ENCODE measurements at places on chromosomes 12 and 14. TPM values are rescaled to one million over a fixed set of nuclear protein-coding genes. Genes with fewer than 3 reads are reported as not detected.

CCDC177 gene
- not detected for total RNA-seq

DNA sequence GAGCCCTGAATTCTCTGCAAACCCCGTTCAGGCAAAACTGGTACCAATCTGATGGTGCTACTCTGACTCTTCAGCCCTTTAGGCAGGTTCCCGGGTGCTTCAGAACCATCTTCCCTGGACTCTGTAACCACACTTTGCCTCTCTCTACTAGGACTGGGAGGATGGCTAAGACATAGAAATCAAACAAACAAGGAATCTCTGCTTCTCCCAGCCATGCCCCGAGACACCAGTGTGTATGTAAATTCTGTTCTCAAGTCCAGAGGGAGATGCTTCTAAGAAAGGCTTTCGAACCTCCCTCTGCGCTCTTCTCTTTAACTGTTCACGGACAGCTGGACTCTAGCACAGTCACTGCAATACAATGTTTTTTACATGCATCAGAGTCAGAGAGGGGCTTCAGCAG lies 1.9 kb upstream of the KCNK10 start:
- no peak for DNase-seq

DNA sequence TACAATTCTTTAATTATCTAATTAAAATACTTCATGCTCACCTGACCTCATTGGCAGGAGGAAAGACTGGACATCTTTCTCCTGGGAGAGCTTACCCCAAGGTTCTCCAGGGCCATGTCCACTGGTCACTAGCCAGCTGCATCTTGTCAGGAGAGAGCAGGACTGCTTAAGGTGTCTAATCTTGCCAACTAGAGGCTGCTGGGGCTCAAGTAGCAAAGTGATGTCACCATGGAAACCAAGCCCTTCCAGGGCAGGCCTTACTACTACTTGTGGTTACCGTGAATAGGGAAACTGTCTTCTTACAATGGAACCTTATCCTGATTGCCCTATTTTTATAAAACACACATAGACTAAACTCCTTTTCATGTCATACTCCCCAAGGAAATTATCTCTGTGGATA lies 376.4 kb downstream of the SNAPC1 start:
- no peak for DNase-seq

- DNase-seq = no peak
Observed at GRCh38 chr14:88044444-88044758, 39.5 kb downstream of the GPR65 start.

LRRC10 gene
- not detected for total RNA-seq

GRCh38 chr14:104975481-104976197 lies 2.5 kb downstream of the AHNAK2 start:
- no peak for DNase-seq

LHX5 gene
- not detected for total RNA-seq

- no peak for DNase-seq
Observed at GRCh38 chr14:82047777-82048470, 514.3 kb upstream of the SEL1L start.

NGDN gene
- 24.4 TPM for total RNA-seq

MMP17 gene
- total RNA-seq = 6.3 TPM

GPR65 gene
- 2.4 TPM for total RNA-seq

GRCh38 chr12:56581418-56582145 lies 48.5 kb downstream of the BAZ2A start:
- DNase-seq = no peak
